Skin of body (tissue), 3 donors: ENCODE measurements at places on chromosomes 3 and 15. TPM values are rescaled to one million over a fixed set of nuclear protein-coding genes. Genes with fewer than 3 reads are reported as not detected.

SH2D7 gene
- not detected for total RNA-seq

REC114 gene
- not detected for total RNA-seq

CCR9 gene
- not detected for total RNA-seq

NR2E3 gene
- 0.79 TPM for total RNA-seq
